ENCODE measurements at places on chromosomes 5 and 9.
A peak's percentile ranks its signal among the peaks of the same experiment; 100 is the strongest.

GRCh38 chr9:7802666-7803065 is 3.1 kb upstream of the DMAC1 start:
- DNase-seq = no peak

DNA sequence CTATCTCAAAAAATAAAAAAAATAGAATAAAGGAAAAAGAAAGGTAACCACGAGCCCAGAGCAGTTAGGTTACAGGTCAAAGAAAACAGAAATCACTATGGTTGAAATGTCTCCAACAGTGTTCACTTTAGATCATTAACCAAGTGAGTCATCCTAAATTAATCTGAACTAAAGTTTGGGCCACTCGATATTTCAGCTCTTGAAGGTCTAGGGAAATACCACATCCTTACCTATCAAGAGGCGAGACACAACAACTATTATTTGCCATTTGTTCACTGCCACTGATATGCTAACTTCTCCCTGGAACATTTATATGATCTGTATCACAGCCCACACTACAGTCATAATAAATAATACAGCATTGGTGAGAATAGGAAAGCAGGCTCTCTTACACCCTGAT is 111.3 kb upstream of the NR5A1 start:
- DNase-seq = no peak

GRCh38 chr5:60826653-60827052 is 17.4 kb downstream of the ELOVL7 start:
- DNase-seq = no peak

GRCh38 chr5:14155075-14155474 is 11.9 kb downstream of the TRIO start:
- peak; percentile 64 for DNase-seq

- no peak for DNase-seq
These were observed 4.1 kb downstream of the SLC23A1 start for GRCh38 chr5:139378941-139379361.

DNA sequence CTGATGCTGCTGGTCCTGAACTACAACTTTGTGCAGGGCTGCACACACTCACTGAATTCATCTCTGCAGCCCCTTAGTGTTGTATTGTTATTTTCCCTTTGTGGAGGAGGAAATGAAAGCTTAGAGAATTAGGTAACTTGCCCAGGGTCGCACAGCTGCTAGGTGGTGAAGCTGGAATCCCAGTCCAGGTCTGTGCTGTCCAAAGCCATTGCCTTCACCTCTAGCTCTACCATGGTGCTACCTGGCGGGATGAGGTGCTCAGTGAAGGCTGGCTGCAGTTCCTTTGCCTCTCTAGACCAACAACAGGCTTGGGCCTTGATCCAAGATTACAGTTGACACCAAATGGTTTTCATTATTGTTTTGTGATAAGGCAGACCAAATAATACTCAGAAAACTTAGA is 177.8 kb upstream of the PITX1 start:
- DNase-seq = no peak

- peak; percentile 66 for DNase-seq
These were observed 128.5 kb upstream of the STC2 start for GRCh38 chr5:173456751-173457171.

GRCh38 chr5:124951661-124952060 is 205.2 kb upstream of the ZNF608 start:
- DNase-seq = no peak

DNA sequence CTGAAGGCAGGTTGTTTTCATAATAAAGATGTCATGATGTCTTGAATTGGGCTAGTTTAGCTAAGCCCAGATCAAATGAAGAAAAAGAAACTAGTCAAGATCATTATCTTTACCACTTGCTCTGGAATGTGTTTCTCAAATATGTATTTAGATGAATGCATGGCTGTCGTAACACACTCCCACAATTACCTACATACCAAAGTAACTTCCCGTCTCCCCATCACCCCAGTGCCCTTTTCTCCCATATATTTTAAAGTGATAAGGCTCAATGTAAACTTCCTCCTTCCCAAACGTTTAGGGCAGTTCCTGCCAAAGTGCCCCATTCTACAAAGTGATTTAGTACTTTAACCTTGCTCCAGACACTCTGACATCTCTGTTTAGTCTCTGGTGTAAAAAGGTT is 61.4 kb downstream of the SLC1A3 start:
- no peak for DNase-seq

DNA sequence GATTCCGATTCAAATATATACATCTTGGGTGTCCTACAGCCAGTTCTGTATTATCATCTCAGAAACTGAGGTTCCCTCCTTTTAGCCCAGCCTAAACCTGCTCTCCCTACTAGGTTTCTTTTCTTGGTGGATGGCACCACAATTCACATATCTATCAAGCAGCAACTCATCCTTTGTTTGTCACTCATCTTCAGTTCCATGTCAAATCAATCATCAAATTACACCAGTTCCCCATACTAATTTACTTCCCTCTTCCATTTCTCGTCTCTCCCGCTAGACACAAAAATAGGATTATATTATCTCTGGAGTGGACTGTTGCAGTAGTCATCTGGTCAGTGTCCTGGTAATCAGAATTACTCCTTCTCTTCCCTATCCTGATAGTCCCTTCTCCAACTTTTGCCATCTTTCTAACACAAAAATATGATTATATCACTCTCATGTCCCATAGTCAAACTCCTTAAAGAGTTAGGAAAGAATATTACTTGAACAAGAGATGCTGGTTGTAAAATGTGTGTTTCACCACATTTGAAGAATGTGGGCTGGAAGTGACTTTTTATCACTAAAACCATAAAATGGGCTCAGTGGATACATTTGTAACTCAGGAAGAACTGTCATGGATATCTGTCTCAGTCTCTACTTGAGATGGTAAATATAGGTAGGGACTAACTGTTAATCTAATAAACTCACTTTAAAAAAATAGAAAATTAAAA is 69.1 kb upstream of the RICTOR start:
- DNase-seq = no peak

GRCh38 chr5:41641621-41642020 is 131.2 kb upstream of the PLCXD3 start:
- peak; percentile 40 for DNase-seq

DNA sequence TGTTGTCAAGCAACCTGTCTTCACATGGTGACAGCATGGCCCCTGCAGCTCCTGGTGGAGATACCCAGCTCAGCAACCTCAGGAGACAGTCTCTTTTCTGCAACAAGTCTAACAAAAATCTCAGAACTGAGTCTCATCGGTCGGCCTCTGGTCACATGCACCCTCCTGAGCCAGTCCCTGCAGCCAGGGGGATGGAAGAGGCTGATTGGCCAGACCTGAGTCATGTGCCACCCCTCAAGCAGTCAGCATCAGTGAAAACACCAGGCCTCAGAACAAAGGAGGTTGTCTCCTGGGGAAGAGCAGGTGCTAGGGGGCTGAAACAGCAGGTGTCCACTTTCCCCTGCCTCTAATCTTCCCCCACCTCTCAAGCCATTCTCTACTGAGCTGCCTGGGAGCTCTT is 54.4 kb downstream of the SMIM23 start:
- peak; percentile 14 for DNase-seq

GRCh38 chr5:25554077-25554476 is 909.3 kb upstream of the CDH10 start:
- no peak for DNase-seq

- DNase-seq = no peak
These were observed 10.7 kb upstream of the TOR4A start for GRCh38 chr9:137266585-137267453.

- DNase-seq = no peak
These were observed 304.2 kb upstream of the PTPRD start for GRCh38 chr9:10917001-10917400.

GRCh38 chr5:9148242-9148641 is 397.6 kb downstream of the SEMA5A start:
- DNase-seq = no peak

GRCh38 chr9:125119643-125120286 is 23.6 kb downstream of the SCAI start:
- DNase-seq = no peak
